GM23338 (cell line): ENCODE measurements at places on chromosomes 1 and 21. TPM values are rescaled to one million over a fixed set of nuclear protein-coding genes. Genes with fewer than 3 reads are reported as not detected.

The DNAJC28 gene
- total RNA-seq, result 2.5 and 5.0 TPM in 2 replicates

DNA sequence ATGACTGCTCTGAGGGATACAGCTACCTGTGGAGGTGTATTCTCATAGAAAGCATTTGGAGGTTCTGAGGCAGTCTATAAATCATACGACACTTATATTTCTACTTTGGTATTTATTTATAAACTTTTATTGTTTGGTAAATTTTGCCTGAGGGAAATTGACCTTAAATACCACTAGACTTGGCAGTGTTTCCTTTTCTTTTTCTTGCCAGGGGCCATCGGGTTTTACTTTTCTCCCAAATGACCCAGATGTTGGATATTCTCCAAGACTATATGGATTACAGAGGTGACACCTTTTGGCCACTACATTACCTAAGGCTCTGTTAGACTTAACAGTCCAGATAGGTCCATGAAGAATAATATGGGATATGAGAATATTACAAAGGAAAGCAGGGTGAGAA, 28.2 kb downstream of the CHD1L start:
- H3K27ac ChIP-seq, result no peak overlapping the region
- DNase-seq, result no peak
- peaks cover 4% of the 10 kb centered on the region; the same call in 1 of the 2 replicates for H3K4me1 ChIP-seq
- H3K36me3 ChIP-seq, result peaks cover 28% of the 10 kb centered on the region; the same call in 1 of the 2 replicates

DNA sequence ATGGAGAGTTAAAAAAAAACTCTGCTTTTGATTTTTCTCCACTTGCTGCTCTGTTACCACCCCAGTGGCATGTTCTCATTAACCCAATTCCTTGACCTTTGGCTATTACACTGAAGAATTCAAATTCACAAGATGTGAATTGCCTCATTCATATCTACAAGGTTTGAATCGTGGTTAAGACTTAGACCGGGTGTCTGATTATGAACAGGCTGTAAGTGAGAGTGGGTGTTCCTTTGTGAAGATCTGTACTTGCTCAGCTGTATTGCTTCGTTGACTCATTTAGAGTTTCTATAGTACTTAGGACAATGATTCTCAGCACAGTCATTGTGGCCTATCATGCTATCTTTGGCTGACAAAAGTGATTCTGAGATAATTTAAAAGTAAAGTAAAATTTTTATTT, 36.4 kb downstream of the DNM3 start:
- no peaks in the 10 kb centered on the region for H3K27me3 ChIP-seq
- H3K36me3 ChIP-seq, result no peaks in the 10 kb centered on the region
- peaks cover 4% of the 10 kb centered on the region for H3K4me1 ChIP-seq

DNA sequence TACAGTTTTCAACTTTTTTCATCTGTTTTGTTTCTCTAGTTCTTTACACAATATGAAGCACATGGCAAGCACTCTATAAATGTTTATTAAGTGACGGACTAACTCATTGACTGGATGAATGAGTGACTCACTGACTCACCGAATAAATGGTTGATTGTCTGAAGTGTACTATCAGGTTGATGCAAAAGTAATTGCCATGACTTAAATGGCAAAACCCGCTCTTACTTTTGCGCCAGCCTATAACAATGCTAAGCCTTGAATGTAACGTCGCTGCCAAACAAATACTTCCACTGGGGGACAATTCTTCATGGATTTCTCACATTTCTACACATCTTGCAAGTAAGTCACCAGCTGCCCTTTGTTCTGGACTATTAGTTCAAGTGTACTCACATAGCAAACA, 109.0 kb upstream of the KCTD3 start:
- no peak for DNase-seq
- H3K4me1 ChIP-seq, result no peaks in the 10 kb centered on the region
- H3K36me3 ChIP-seq, result no peaks in the 10 kb centered on the region
- no peak overlapping the region for H3K4me3 ChIP-seq
- no peaks in the 10 kb centered on the region for H3K27me3 ChIP-seq
- no peak overlapping the region for H3K27ac ChIP-seq

GRCh38 chr21:38905752-38906151, 100.0 kb downstream of the ETS2 start:
- H3K36me3 ChIP-seq, result no peaks in the 10 kb centered on the region
- H3K27me3 ChIP-seq, result no peaks in the 10 kb centered on the region
- H3K4me3 ChIP-seq, result no peak overlapping the region

DNA sequence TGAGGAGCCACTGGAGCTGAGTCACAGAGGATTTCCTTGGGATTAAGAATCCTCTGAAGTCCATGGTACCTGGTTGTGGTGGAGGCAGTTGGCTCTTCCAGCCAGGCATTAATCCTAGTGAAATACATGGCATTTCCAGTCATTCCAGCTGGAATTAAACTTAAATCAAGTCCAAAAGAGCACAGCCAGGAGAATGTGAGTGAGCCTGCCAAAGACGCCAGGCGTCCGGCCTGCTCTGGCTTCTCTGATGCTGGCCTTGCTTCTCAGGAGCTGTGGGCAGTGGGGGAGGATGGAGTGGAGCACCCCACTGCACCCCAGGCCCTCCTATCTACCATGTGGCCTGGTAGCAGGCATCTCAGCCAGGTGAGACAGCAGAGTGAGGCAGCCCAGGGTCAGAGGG, 23.4 kb upstream of the TENT5C start:
- no peaks in the 10 kb centered on the region for H3K4me1 ChIP-seq
- H3K36me3 ChIP-seq, result no peaks in the 10 kb centered on the region
- no peak overlapping the region for H3K27ac ChIP-seq

DNA sequence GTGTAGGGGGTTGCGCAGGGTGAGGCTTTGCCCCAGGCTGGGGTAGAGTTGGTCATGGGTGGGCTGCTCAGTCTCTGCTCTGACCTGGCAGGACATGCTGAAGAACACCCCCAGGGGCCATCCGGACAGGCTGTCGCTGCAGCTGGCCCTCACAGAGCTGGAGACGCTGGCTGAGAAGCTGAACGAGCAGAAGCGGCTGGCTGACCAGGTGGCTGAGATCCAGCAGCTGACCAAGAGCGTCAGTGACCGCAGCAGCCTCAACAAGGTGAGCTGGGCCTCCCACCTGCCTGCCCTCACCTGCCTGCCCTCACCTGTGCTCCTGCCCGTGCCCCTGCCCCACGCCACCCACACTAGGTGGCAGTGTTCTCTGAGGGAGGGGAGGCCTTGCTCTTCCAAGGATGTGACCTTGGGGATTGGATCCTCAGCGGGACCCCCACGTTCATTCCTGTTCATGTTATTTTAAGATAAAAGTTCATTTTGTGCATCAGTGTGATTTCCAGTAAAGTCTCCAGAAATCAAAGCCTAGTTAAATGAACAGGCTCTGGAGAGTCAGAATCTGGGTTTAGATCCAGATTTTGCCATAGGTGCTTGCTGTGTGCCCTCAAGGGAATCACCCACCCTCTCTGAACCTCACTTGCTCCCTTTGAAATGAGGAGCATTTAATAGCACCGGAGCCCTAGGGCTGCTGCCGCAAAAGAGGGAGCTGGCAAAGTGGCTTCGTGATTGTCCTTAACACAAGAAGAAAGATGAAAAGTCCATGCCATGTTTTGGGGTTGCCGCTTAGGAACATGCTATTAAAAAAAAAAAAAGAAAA, 87.9 kb downstream of the ARHGEF10L start:
- H3K27ac ChIP-seq, result no peak overlapping the region
- peaks cover 2% of the 10 kb centered on the region; the same call in 1 of the 2 replicates for H3K36me3 ChIP-seq
- H3K4me1 ChIP-seq, result no peaks in the 10 kb centered on the region
- no peak overlapping the region for H3K4me3 ChIP-seq

- no peak overlapping the region for H3K27ac ChIP-seq
- H3K27me3 ChIP-seq, result no peaks in the 10 kb centered on the region
- H3K4me1 ChIP-seq, result no peaks in the 10 kb centered on the region
- no peak for DNase-seq
- H3K36me3 ChIP-seq, result no peaks in the 10 kb centered on the region
Measured at GRCh38 chr1:47631411-47631995, 193.7 kb downstream of the FOXD2 start.

DNA sequence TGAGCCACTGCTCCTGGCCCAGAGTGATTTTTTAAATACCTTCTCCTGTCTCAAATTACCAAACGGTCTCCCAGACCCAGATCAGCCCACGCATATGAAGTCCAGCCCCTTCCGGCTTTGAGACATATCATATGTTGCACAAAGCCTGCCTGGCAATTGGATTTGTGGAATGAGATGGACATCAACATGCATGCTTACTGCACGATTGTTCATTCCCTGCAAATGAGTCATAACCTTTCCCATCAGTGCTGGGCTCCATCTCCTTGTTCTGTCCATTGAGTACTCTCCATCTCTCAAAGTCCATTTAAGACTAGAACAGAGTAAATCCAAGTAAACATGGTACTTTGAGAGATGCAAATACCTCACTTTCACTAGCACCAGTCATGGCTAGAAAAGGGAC, 612.2 kb upstream of the USP24 start:
- no peaks in the 10 kb centered on the region for H3K27me3 ChIP-seq
- H3K36me3 ChIP-seq, result no peaks in the 10 kb centered on the region
- H3K27ac ChIP-seq, result no peak overlapping the region
- no peak for DNase-seq
- H3K4me1 ChIP-seq, result no peaks in the 10 kb centered on the region
- H3K4me3 ChIP-seq, result no peak overlapping the region

DNA sequence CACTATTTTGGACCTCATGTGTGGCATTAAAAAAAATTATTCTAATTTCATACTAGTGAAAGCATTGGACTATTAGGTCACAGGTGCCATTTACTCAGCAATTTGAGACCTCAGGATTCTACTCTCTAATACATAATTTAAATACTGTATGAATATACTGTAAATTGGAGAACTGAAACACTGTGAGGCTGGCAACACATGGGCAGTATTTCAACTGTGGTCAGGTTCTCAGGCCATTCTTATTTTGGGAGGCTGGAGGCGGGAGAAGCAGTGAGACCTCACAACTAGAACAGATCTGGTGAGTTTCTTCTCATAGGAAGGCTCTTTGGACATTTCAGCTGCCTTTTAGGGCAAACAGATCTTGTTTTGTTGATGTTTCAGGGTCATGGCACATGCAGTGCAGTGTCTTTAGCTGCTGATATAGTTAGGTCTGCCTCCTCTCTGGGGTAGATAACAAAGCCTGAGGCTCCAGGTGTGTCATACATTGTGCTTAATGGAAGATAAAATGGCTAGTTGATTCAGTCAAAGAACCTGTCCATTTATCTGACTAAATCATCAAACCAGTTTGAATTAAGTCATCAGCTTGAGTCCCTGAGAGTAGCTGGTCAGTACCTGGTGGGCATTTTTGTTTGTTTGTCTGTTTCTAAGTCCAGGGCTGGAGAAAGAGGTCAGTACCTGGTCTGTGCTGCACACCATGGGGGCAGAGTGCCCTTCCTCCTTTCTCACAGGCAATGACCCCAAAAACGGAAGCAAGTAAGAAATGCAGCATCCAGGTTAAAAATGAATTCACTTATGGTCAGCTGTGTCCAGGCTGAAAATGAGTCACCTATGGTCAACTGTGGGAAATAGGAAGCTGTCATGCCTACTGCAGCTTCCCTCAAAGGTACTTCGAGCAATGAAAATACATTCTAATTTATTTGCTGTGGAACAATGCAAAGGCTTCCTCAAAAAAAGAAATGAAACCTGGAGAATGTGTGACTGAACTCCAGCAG, 216.2 kb downstream of the SDCCAG8 start:
- no peaks in the 10 kb centered on the region for H3K36me3 ChIP-seq
- H3K27me3 ChIP-seq, result 0 out of 2 replicates have a peak, but pooled peaks cover 4% of the 10 kb centered on the region
- no peak overlapping the region for H3K27ac ChIP-seq
- peaks cover 48% of the 10 kb centered on the region for H3K4me1 ChIP-seq
- no peak for DNase-seq
